Activated B cell treated with CpG ODN at 0.5 μM for 24 hours (primary cell): ENCODE measurements at places on chromosomes 5 and 9. TPM values are rescaled to one million over a fixed set of nuclear protein-coding genes. Genes with fewer than 3 reads are reported as not detected.

DNA sequence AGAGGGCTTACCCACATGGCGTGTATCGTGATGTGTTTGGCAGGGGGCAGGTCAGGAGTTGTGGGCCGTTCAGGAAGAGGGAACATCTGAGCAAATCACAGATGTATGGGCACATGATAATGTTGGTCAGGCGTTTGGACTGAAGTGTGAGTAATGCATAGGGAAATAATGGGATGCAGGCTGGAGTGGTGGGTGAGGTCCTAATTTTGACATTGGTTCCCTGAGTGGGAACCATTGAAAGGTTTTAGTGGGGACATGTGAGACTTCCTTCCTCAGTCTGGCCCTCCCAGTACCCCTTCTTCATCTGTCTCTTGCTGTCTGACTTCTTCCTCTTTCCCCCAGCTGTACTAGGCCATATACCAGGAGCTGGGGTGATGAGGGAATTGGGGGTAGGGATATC lies 7.6 kb downstream of the OTULIN start:
- H3K27ac ChIP-seq, result peak overlapping the region; percentile 50
- peak overlapping the region; percentile 25 for H3K4me3 ChIP-seq
- H3K36me3 ChIP-seq, result peaks cover 51% of the 10 kb centered on the region
- H3K4me1 ChIP-seq, result peaks cover 91% of the 10 kb centered on the region
- DNase-seq, result no peak

DNA sequence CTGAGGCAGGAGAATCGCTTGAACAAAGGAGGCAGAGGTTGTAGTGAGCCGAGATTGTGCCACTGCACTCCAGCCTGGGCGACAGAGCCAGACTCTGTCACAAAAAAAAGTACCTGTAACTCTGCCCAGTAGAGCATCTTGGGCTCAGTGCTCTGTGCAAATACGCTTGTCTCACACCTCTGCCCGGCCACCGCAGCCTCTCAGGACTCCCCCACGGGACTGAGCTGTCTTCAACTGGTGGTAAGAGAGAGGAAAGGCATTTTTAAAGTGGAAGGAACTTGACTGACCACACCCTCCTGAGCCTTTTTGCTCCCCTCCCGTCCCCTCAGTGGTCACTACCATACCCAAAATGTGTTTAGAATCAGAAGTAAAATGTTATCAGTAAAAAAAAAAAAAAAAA lies 174.3 kb upstream of the PIK3R1 start:
- peak overlapping the region; percentile 80 for H3K27ac ChIP-seq
- no peaks in the 10 kb centered on the region for H3K36me3 ChIP-seq
- peak overlapping the region; percentile 67 for H3K4me3 ChIP-seq
- peaks cover 31% of the 10 kb centered on the region for H3K4me1 ChIP-seq
- DNase-seq, result no peak
- no peaks in the 10 kb centered on the region for H3K27me3 ChIP-seq

- H3K27me3 ChIP-seq, result no peaks in the 10 kb centered on the region
- H3K36me3 ChIP-seq, result peaks cover 11% of the 10 kb centered on the region
- no peak for DNase-seq
These were observed 15.9 kb downstream of the ENG start for GRCh38 chr9:127838375-127839078.

HABP4 gene
- total RNA-seq, result 8.1 TPM in 2 replicates

DNA sequence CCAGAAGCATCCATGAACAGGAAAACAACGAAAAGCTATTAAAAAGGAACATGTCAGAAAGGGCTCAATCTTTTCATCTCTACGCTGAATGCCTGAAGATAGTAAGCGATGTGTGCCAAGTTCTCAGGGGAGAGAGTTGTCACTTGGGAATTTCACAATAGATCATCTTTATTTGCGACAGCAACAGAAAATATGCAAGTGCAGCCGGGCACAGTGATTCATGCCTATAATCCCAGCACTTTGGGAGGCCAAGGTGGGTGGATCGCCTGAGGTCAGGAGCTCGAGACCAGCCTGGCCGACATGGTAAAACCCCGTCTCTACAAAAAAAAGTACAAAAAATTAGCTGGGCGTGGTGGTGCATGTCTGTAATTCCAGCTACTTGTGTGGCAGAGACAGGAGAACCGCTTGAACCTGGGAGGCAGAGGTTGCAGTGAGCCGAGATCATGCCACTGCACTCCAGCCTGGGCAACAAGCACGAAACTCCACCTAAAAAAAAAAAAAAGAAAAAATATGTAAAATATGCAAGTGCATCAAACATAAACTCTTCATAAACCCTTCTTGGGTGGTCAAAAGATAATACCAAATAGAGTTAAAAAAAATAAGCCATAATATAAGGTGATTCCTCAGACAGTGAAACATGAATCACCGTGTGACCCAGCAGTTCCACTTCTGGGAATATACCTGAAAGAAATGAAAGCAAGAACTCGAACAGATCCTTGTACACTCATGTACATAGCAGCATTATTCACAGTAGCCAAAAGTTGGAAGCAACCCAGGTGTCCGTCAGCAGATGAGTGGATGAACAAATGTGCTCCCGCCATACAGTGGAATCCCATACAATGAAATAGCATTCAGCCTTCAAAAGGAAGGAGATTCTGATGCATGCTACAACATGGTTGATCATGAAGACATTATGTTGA lies 16.2 kb downstream of the SFXN1 start:
- H3K4me1 ChIP-seq, result peaks cover 4% of the 10 kb centered on the region
- no peak for DNase-seq
- H3K27ac ChIP-seq, result no peak overlapping the region
- H3K27me3 ChIP-seq, result no peaks in the 10 kb centered on the region
- H3K4me3 ChIP-seq, result no peak overlapping the region

CCDC180 gene
- 4.0 and 4.5 TPM in 2 replicates for total RNA-seq

- no peaks in the 10 kb centered on the region for H3K27me3 ChIP-seq
- no peak overlapping the region for H3K27ac ChIP-seq
- H3K4me1 ChIP-seq, result no peaks in the 10 kb centered on the region
These were observed 9.8 kb upstream of the CYLC2 start for GRCh38 chr9:102985162-102985895.

DNA sequence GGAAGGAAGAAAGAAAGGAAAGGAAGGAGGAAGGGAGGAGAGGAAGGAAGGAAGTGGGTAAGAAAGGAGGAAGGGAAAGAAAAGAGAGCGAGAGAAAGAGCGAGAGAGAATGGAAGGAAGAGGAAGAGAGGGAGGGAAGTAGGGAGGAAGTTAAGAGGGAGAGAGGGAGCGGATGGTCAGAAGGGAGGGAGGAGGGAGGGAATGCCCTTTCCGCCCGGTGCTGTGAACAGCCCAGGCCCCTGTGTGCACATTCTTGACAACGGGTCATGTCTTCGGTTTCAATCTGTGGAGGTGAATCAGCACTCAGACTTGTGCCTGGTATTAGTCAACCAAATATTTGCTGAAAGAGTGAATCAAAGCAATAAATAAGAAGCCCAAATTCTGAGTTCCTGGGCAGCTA lies 39.2 kb downstream of the PRUNE2 start:
- no peak overlapping the region for H3K27ac ChIP-seq
- peaks cover 10% of the 10 kb centered on the region for H3K27me3 ChIP-seq
- no peak overlapping the region for H3K4me3 ChIP-seq
- no peaks in the 10 kb centered on the region for H3K36me3 ChIP-seq
- H3K4me1 ChIP-seq, result no peaks in the 10 kb centered on the region

DNA sequence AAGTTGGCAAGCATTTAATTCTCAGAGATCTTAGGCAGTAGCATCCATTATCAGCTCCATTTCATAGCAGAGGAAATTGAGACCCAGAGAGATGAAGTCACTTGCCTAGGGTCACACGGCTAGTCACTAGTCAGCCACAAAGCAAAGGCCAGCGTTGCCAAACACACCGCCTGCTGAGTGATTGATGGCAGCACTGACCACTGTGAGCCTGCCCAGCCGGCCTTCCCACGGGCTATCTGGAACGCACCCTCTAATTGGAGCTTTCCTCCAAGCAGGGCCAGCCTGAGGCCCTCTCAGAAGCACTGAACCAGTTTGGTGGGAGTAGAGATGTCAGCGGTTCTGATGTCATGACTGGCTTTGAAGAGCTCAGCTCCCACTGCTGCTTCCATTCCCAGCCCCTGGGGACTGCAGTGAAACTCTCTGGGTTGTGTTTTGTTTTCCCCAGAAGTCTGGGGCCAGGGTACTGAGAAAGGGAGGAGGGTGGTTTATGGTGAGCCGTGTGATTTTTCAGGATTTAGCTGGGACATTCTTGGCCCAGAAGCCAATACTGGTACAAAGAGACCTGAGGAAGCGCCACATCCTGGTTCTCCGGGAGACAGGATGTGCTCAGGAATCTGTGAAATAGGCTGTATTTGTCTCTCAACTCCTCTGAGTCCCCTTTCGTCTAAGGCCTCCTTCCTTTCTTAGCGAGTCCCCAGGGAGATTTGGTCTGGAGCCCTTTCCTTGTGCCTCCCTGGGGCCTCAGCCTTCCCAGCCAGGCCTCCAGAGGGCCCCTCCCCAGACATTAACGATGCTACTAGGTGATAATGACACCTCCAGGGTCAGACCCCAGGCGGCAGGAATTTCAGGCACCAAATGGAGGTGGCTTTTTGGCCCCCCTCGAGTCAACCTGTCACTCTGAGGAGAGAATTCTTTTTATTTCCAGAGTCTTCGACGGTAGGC lies 44.5 kb downstream of the SPRY4 start:
- H3K4me1 ChIP-seq, result no peaks in the 10 kb centered on the region
- H3K27me3 ChIP-seq, result no peaks in the 10 kb centered on the region
- H3K27ac ChIP-seq, result no peak overlapping the region
- no peaks in the 10 kb centered on the region for H3K36me3 ChIP-seq
- DNase-seq, result no peak
- no peak overlapping the region for H3K4me3 ChIP-seq

GRCh38 chr5:133319905-133320520 lies 268.2 kb downstream of the HSPA4 start:
- no peaks in the 10 kb centered on the region for H3K27me3 ChIP-seq
- H3K4me3 ChIP-seq, result no peak overlapping the region
- no peak overlapping the region for H3K27ac ChIP-seq
- peaks cover 13% of the 10 kb centered on the region for H3K4me1 ChIP-seq

DNA sequence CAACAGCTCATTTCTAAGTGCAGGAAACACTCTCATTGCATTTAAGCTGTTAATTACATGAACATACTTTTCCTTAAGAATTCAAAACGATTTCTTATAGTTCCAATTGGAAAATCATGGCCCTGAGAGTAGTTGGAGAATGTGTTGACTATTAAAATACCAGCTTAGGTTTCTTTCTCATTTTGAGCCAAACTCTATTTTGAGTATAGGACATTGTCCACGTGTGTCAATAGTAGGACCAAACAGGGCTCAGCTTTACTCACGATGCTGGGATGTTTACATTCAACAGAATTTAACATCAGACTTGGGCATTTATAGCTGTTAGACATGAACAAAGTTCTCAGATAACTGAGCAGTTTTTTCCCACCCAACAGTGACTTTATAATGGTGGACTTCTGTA lies 39.6 kb downstream of the ADCY2 start:
- no peak overlapping the region for H3K4me3 ChIP-seq
- no peaks in the 10 kb centered on the region for H3K36me3 ChIP-seq
- no peak for DNase-seq

- H3K27me3 ChIP-seq, result no peaks in the 10 kb centered on the region
- no peak overlapping the region for H3K27ac ChIP-seq
- peaks cover 5% of the 10 kb centered on the region for H3K36me3 ChIP-seq
- no peak overlapping the region for H3K4me3 ChIP-seq
- DNase-seq, result no peak
These were observed 45.0 kb upstream of the CDKN2B start for GRCh38 chr9:22054076-22054475.

GRCh38 chr5:81783401-81783800 lies 32.5 kb upstream of the SSBP2 start:
- DNase-seq, result no peak
- peaks cover 20% of the 10 kb centered on the region for H3K4me1 ChIP-seq
- no peak overlapping the region for H3K27ac ChIP-seq
